AG10803 (cell line): ENCODE measurements at places on chromosomes 13 and 19.

GRCh38 chr19:4256563-4256962 lies 9.7 kb downstream of the YJU2 start:
- DNase-seq, result no peak

DNA sequence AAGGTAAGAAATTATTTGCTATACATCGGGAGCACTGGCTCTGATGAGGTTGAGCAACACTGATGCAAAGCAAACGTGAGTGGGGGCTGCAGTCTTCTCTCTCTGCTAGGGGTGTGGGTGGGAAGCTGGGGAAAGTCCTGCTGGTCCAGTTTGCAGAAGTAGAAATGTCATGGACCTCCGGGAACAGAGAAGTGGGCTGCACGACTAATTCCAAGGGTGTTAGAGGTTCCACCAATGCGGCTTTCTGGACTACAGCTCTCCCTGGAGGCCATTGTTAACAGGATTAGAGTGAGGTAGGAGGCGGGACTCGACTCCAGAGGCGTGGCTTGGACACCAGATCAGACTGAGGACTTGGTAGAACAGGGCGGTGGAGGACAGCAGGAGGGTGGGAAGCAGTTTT lies 5.7 kb upstream of the FBXO27 start:
- peak; percentile 27 for DNase-seq

DNA sequence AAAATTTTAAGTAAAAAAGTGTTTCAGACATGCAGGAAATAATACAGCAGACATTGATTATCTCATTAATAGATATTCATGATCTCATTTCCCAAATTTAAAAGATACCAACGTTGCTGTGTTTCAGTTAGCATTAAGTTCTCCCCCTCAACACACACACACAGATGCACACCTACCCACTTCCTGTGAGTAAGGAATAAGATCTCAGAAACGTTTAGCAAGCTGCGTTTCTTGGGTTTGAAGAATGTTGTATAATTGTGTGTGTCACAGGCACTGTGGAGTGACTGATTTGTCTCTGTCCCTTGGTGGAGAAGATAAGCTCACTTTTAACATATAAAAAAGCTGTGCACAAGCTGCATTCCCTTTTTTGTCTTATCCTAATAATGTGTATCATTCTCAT lies 196.8 kb downstream of the PDS5B start:
- peak; percentile 42 for DNase-seq

GRCh38 chr13:72259528-72259927 lies 392.5 kb upstream of the DACH1 start:
- DNase-seq, result no peak

- DNase-seq, result peak; percentile 74
Measured at GRCh38 chr13:93309886-93310523, 83.4 kb downstream of the GPC6 start.

DNA sequence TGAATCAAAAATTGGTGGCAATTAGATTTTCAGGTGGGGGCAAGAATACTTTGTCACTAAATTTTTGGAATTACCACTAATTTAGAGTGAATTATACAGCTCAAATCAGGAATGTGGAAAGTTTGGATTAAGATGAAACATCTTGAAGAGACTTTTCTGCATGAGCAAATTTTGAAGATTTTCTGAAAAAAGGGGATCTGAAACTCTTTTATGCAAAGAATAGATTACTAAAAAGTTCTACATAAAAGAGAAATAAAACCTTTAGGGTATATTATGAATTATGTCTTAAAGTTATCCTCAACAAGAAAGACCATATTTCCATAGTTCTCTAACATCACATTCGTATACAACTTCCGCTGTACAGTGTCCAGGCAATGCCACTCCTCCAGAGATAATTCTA lies 36.7 kb downstream of the ZNF93 start:
- no peak for DNase-seq

DNA sequence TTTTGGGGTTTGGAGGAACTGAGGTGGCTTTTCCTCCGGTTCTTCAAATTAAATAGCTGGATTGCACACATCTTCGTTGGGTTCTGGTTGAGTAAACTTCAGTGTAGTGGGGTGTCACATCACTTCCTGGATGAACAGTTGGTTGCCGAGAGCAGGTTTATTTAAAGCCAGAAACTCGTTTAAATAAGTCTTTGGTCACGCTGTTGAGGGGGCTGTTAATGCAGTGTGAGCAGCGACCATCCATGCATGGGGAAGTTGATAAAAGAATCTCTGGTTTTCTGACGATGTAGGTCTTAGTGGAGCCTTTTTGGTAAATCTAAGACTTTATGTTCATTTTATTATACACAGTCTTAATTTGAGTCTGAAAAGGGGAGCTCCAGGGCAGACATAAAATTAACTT lies 351.2 kb upstream of the ARGLU1 start:
- DNase-seq, result no peak

GRCh38 chr19:41866284-41866683 lies 6.2 kb downstream of the RPS19 start:
- no peak for DNase-seq

- DNase-seq, result no peak
Measured at GRCh38 chr19:44824761-44825160, 15.9 kb downstream of the BCAM start.

DNA sequence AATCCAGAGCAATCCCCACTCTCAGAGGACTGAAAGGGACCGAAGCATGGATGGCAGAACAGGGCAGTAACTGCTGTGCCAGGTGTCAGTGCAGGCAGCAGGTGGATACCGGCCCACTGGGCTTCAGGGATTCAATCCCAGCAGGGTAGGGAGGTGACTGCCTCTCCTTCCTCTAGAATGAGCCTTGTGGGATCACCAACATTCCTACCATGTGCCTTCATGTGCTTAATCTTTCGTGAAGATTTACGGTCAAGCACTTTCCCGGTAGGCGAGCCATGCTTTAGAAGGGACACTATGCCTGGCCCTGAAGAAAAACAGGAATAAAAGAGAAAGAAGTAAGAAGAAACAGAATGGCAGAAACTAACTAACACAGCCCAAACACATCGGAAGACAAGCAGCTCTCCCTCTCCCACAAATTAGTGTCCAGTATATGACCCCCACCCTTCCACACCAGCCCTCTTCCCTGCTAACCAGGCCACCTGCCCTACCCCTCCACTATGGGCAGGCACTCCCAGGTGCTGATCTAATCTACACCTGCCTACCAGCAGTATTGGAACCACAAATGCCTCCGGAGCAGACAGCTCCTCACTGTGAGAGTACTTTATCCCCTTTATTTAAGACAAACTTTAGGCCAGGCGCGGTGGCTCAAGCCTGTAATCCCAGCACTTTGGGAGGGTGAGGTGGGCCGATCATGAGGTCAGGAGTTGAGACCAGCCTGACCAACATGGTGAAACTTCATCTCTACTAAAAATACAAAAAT lies 162.5 kb downstream of the NUFIP1 start:
- DNase-seq, result no peak

GRCh38 chr19:33293255-33294057 lies 8.9 kb downstream of the CEBPA start:
- DNase-seq, result peak; percentile 79

- DNase-seq, result no peak
Measured at GRCh38 chr13:24564881-24565280, 52.3 kb upstream of the PARP4 start.

GRCh38 chr13:85528491-85529217 lies 270.6 kb downstream of the SLITRK6 start:
- DNase-seq, result peak; percentile 74

DNA sequence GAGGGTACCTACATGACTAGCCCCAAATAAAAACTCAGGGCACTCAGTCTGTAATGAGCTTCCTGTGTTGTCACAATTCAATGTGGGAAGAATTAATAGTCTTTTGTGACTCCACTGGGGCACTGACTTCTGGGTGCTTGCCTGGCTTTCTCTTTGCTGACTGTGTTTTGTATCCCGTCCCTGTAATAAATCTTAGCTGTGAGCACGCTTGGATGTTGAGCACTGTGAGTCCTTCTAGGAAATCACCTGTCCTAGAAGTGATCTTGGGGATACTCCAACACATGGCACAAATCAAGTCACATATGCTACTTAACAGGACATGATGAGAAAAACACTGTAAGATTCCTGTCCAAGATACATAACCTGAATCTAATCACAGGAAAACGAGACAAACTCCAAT lies 83.0 kb downstream of the USP12 start:
- DNase-seq, result no peak
